ENCODE measurements at places on chromosomes 16 and 17.

DNA sequence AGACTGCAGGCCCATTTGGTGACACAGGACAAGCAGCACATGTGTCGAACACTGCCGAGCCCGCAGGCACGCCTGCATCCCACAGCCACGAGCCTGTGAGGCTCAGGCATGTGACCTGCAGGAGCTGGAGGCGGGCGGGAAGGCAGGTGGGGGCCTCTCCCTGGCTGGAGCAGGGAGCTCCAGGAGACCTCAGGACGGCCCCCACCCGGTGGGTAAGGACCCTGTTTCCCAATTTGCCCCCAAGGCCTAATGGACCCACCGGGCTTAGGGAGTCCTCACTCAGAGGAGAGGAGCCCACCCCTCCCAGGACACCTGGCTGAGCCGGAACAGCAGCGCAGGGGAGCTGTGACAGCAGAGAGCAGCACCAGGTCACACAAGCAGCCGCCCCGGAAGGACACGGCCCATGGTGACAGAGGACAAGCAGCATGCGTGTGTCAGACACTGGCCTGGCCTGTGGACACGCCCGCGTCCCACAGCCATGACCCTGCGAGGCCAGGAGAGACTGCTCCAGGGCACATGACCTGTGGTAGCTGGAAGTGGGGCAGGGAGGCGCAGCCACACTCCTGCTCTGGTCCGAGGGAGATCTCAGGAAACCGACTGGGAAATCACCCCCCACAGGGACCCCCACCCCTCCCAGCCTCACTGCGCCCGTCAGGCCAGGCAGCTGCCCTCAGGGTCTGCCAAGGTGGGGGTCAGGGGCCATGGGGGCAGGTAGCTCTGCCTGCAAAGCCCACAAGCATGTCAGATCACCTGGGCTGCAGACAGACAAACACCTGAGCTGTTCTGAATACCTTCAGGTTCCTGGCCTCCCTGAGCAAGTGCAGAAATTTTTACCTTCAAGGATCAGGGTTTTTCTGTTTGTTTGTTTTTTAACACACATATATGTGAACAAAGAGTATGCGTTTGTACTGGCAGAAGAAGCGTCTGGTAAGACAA lies 2.4 kb downstream of the SPSB3 start:
- H3K36me3 ChIP-seq, result peaks cover 43% of the 10 kb centered on the region
- no peak for DNase-seq
- peaks cover 50% of the 10 kb centered on the region for H3K4me1 ChIP-seq
- H3K27me3 ChIP-seq, result no peaks in the 10 kb centered on the region
- no peak overlapping the region for H3K4me3 ChIP-seq

GRCh38 chr17:35949401-35949800 lies 5.9 kb upstream of the LYZL6 start:
- no peaks in the 10 kb centered on the region for H3K36me3 ChIP-seq
- no peak for DNase-seq
- no peak overlapping the region for H3K27ac ChIP-seq
- no peak overlapping the region for H3K4me3 ChIP-seq
- peaks cover 6% of the 10 kb centered on the region for H3K4me1 ChIP-seq
- no peaks in the 10 kb centered on the region for H3K27me3 ChIP-seq

GRCh38 chr17:31462261-31462660 lies 70.8 kb downstream of the RAB11FIP4 start:
- H3K4me1 ChIP-seq, result no peaks in the 10 kb centered on the region
- no peak overlapping the region for H3K27ac ChIP-seq
- H3K27me3 ChIP-seq, result no peaks in the 10 kb centered on the region
- no peaks in the 10 kb centered on the region for H3K36me3 ChIP-seq
- DNase-seq, result no peak

GRCh38 chr17:10702574-10702973 lies 5.2 kb downstream of the ADPRM start:
- H3K36me3 ChIP-seq, result peaks cover 30% of the 10 kb centered on the region
- H3K27ac ChIP-seq, result no peak overlapping the region
- no peaks in the 10 kb centered on the region for H3K27me3 ChIP-seq
- peaks cover 38% of the 10 kb centered on the region for H3K4me1 ChIP-seq

GRCh38 chr16:61555718-61556441 lies 480.4 kb downstream of the CDH8 start:
- no peaks in the 10 kb centered on the region for H3K4me1 ChIP-seq
- no peak for DNase-seq
- no peak overlapping the region for H3K4me3 ChIP-seq
- no peak overlapping the region for H3K27ac ChIP-seq
- H3K27me3 ChIP-seq, result no peaks in the 10 kb centered on the region

DNA sequence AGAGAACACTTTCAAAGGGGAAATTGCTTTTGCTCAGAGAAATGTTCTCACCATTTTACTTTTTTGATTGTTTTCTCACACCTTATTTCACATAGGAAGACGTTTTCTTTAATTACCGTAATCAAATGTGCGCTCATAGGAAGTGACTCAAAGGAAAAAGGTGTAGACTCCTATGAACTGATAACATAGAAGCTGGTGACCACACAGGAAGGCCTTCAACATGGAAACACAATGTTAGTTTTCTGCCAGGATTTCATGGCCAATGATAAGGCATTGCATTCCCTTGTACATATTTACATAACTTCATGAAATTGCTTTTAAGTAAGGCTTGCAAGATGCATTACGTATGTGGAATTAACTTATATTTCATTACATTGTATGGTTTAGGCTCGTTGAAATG lies 40.9 kb upstream of the KCNJ16 start:
- no peaks in the 10 kb centered on the region for H3K4me1 ChIP-seq
- H3K27ac ChIP-seq, result no peak overlapping the region
- H3K27me3 ChIP-seq, result no peaks in the 10 kb centered on the region
- no peak overlapping the region for H3K4me3 ChIP-seq
- DNase-seq, result no peak

DNA sequence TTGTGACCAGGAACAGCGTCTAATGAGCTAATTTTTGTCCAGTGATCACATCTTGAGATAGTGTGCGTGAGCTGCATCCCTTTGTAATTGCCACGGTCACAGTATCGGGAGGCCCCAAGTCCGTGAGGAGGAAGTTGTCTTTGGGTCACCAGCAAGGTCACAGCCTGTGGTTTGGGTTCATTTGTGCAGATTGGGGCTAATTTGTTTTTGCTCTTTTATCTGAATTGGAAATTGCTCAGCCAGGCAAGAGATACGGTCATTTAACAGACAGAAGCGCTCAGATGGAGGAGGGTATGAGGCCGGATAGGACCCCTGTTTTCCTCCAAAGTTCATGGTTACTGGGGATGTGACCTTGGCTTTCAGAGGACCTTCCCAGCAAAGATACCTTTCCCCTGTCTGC lies 174.1 kb downstream of the SNX29 start:
- no peak overlapping the region for H3K27ac ChIP-seq
- H3K4me1 ChIP-seq, result no peaks in the 10 kb centered on the region
- no peaks in the 10 kb centered on the region for H3K36me3 ChIP-seq
- H3K4me3 ChIP-seq, result no peak overlapping the region
- no peaks in the 10 kb centered on the region for H3K27me3 ChIP-seq
- DNase-seq, result no peak

GRCh38 chr16:74575807-74576643 lies 30.9 kb downstream of the GLG1 start:
- no peak for DNase-seq
- H3K36me3 ChIP-seq, result peaks cover 1% of the 10 kb centered on the region
- no peak overlapping the region for H3K4me3 ChIP-seq
- H3K27ac ChIP-seq, result no peak overlapping the region
- H3K4me1 ChIP-seq, result peaks cover 50% of the 10 kb centered on the region
- H3K27me3 ChIP-seq, result no peaks in the 10 kb centered on the region

GRCh38 chr17:4722678-4723240 lies 8.5 kb upstream of the MED11 start:
- H3K4me3 ChIP-seq, result no peak overlapping the region
- no peak for DNase-seq
- H3K27me3 ChIP-seq, result no peaks in the 10 kb centered on the region
- H3K36me3 ChIP-seq, result peaks cover 37% of the 10 kb centered on the region

DNA sequence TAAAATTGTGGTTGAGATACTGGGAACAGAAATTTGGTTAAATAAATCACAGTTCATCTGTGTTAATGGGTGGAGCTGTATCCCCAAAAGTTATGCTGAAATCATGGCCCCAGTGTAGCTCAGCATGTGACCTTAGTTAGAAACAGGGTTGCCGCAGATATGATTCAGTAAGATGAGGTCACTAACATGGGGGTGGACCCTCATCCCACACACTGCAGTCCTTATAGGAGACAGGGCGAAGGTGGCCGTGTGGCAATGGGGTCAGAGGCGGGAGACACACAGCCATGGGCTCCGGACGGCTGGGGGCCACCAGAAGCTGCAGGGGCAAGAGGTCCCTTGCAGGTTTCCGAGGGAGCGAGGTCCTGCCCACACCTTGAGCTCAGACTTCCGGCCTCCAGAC lies 10.7 kb downstream of the GALNS start:
- H3K4me3 ChIP-seq, result no peak overlapping the region
- no peak overlapping the region for H3K27ac ChIP-seq
- H3K36me3 ChIP-seq, result peaks cover 18% of the 10 kb centered on the region
- H3K4me1 ChIP-seq, result no peaks in the 10 kb centered on the region
- DNase-seq, result no peak
- H3K27me3 ChIP-seq, result no peaks in the 10 kb centered on the region

DNA sequence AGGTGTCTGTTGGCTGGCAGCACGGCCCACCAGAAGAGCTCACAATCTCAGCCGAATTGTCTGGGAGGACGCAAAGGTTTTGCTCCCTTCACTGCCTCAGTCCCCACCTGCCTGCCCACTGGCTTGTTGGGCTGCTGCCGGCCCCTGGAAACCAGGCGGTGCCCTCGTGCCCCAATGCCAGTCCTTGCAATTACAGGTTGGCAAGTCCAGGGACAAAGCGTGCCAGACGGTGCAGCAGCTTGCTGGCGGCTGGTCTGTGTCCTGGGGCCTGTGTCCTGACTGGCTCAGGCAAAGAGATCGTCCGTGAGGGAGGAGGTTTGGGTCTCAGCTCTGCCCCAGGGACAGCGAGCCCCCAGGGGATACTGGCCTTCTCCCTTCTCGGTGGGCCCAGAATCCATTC lies 24.6 kb upstream of the SPNS2 start:
- no peak for DNase-seq
- no peaks in the 10 kb centered on the region for H3K4me1 ChIP-seq

- peak; percentile 63 for DNase-seq
- H3K27me3 ChIP-seq, result no peaks in the 10 kb centered on the region
- H3K36me3 ChIP-seq, result peaks cover 25% of the 10 kb centered on the region
- peak overlapping the region; percentile 88 for H3K27ac ChIP-seq
Observed at GRCh38 chr16:28192806-28193529, 18.8 kb downstream of the XPO6 start.

DNA sequence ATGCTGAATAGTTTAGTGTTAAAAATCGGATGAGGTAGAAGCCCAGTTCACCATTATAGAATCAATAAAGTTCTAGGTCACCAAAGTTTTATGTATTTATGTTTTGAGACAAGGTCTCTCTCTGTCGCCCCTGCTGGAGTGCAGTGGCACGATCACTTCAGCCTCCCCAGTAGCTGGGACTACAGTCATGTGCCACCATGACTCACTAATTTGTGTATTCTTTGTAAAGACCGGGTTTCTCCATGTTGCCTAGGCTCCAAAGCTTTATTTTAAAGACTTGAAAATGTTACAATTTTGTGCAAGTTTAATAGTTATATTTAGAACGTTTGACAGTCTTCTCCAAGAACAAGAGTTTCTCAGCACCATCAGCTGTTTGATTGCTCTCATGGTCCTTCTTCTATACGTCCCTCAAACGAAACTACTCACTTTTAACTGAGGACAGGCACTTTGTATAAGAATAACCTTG lies 32.1 kb downstream of the NDE1 start:
- no peaks in the 10 kb centered on the region for H3K4me1 ChIP-seq
- no peaks in the 10 kb centered on the region for H3K27me3 ChIP-seq
- peaks cover 74% of the 10 kb centered on the region for H3K36me3 ChIP-seq
- DNase-seq, result peak; percentile 34

DNA sequence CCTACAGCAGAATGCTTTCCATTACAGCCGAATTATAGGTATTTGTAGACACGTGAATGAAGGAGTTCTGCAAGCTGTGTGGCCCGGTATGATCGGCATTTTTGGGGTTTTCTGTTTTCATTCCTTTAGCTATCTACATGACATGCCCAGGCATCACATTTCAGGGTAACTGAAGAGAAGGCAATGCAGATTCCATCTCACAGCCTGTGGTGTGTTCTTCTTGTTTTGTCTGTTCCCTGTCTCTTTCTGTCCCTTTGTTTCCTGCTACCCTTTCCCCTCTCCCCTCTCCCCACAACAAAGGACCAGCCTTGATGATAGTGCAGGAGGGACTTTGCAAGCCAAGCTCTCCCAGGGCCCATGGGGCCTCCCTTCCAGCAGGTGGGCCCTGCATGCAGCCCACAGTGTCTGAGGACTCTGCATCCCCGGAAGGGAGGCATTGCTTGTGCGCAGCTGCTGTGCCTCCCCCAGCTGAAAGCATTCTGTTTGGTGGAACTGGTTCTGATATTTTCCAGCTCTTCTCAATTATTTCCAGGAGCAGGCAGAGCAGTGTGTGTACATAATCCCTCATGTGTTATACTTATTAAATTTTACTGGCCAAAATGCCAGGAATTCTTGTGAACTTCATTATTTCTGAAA lies 207.4 kb downstream of the RPTOR start:
- no peaks in the 10 kb centered on the region for H3K27me3 ChIP-seq
- H3K4me1 ChIP-seq, result peaks cover 21% of the 10 kb centered on the region
- no peak overlapping the region for H3K4me3 ChIP-seq
- no peak for DNase-seq

- no peaks in the 10 kb centered on the region for H3K36me3 ChIP-seq
- H3K4me1 ChIP-seq, result no peaks in the 10 kb centered on the region
- no peak for DNase-seq
- H3K27me3 ChIP-seq, result no peaks in the 10 kb centered on the region
Observed at GRCh38 chr17:41620583-41621434, 3.6 kb downstream of the KRT17 start.

DNA sequence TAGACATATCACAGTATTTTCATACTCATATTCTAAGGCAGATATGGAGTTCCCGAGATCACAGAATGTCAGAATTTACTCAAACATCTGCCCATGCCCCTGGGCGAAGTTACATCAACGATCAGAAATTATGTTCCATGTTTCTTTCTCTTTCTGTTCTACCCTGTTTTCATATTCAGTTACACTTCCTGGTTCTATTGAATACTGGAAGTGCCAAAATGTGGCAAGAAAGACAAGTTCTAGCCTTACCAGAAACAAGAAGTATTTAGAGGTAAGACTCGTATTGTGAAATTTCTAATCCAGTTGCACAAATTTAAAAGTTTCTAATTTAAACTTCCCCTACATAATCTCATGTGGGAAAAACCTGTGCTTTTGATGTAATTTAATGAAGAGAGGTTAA lies 36.1 kb downstream of the KCNJ2 start:
- H3K4me3 ChIP-seq, result no peak overlapping the region
- H3K4me1 ChIP-seq, result no peaks in the 10 kb centered on the region
- no peaks in the 10 kb centered on the region for H3K27me3 ChIP-seq

Measured in CD4-positive, alpha-beta T cell (primary cell).